ENCODE measurements at places on chromosomes 13 and 19.

- H3K27ac ChIP-seq: no peak overlapping the region
- peaks cover 6% of the 10 kb centered on the region for H3K36me3 ChIP-seq
- no peak for DNase-seq
- no peak overlapping the region for H3K4me3 ChIP-seq
- no peaks in the 10 kb centered on the region for H3K27me3 ChIP-seq
Observed at GRCh38 chr13:25468325-25469168, 96.8 kb downstream of the ATP8A2 start.

DNA sequence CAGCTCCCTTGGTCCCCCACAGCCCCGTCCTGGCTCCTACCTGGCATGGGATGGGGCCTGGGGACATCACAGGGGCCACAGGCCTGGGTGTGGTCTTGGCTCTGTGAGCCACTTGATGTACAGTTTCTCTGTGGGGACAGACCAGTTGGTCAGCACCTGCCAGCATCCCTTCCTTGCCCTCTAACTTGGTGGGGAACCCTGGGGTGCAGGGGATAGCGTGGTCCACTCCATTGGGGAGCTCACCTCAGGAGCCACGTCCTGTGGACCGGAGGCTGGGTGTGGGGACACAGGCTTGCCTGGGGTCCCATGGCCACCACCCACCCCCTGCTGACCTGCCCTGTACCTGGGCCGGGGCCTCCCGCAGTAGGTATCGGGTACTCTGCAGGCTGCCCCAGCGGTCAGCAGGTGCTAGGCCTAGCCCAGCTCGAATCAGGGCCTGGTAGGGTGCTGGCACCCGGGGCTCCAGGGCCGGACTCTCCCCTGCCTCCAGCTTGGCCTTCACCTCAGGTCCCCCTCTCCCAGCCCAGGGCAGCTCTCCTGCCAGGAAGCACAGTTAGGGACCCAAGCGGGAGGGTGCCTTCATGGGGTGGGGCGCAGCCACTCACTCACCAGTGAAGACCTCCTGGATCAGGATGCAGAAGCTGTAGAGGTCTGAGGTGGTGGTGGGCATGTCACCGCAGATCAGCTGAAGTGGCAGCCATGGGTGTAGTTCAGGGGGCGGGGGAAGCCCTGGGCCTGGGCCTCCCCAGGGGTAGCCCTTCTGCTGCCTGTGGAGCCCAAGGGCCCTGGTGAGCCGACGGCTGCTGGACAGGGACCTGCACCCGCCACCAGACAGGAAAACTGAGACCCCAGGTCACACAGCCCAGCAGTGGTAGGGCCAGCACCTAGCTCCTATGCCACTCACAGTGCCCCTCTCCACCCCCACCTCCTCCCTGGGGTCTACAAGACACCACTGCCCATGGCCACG, 14.9 kb downstream of the ARHGAP33 start:
- H3K27ac ChIP-seq: no peak overlapping the region
- no peaks in the 10 kb centered on the region for H3K4me1 ChIP-seq
- DNase-seq: no peak
- H3K27me3 ChIP-seq: no peaks in the 10 kb centered on the region
- no peaks in the 10 kb centered on the region for H3K36me3 ChIP-seq

GRCh38 chr13:51303063-51303552, 36.4 kb upstream of the SERPINE3 start:
- no peaks in the 10 kb centered on the region for H3K27me3 ChIP-seq
- no peak for DNase-seq
- H3K4me3 ChIP-seq: no peak overlapping the region
- no peaks in the 10 kb centered on the region for H3K36me3 ChIP-seq
- H3K4me1 ChIP-seq: no peaks in the 10 kb centered on the region
- no peak overlapping the region for H3K27ac ChIP-seq

GRCh38 chr13:110664041-110664440, 41.9 kb downstream of the CARS2 start:
- H3K27ac ChIP-seq: no peak overlapping the region
- peaks cover 99% of the 10 kb centered on the region for H3K36me3 ChIP-seq
- no peaks in the 10 kb centered on the region for H3K27me3 ChIP-seq

DNA sequence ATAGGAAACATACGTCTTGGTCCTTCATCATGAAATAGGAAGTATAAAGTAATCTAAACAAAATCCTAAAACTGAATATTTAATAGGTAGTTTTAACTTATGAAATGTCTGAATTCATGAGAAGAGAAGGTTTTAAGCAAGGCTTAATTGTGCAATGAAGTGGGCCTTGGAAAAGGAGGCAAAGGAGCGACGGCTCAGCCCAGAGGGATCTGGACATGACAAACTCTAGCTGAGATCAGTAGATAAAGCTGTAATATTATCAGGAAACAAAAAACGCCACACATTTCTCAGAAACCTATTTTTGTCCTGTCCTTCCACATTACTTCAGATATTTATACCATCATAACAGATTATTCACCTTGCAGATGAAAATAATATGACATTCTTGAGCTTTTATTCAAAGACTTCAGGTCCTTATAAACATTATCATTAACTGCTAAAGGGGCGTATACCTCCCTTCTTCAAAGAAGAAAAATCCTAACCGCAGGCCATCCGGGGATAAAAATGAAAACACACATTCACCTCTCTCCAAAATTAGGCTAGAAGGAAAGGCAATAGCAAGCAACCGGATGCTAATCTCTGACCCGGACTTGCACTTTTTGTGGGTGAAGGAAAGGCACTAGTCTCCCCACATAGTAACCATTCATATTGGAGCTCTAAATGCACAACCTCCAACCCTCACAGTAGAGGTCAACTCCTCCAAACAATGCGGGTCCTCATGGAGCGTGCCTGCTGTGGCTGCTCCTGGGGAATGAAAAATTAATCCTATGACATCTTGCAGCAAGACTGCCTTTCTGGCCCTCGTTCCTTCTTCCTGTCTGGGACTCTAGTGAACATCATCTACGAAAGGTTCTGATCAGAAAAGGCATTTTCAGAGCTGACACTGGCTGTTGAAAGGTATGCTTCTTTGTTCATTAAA, 108.8 kb downstream of the TBC1D4 start:
- no peak overlapping the region for H3K4me3 ChIP-seq
- H3K36me3 ChIP-seq: no peaks in the 10 kb centered on the region
- peaks cover 9% of the 10 kb centered on the region for H3K4me1 ChIP-seq
- no peak overlapping the region for H3K27ac ChIP-seq
- DNase-seq: no peak

DNA sequence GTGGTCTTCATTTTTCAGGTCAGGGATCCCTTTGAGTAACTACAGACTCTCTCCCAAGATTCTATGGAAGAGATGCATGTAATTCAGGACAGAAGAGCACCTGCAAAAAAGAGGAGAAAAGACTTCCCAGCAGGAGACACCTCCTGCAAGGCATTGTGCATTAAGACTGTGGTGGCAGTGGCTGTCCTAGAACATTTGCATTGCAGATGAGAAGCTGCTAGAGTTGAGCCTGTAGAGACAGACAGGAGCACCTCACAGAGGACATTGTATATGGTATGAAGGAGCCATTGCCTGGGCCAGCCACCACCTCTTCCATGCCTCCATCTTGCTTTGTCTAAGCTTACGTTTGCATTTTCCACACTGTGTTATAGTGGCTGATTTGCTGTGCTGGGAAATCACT, 11.2 kb upstream of the MYO16 start:
- H3K4me1 ChIP-seq: no peaks in the 10 kb centered on the region
- no peak for DNase-seq
- no peaks in the 10 kb centered on the region for H3K36me3 ChIP-seq

DNA sequence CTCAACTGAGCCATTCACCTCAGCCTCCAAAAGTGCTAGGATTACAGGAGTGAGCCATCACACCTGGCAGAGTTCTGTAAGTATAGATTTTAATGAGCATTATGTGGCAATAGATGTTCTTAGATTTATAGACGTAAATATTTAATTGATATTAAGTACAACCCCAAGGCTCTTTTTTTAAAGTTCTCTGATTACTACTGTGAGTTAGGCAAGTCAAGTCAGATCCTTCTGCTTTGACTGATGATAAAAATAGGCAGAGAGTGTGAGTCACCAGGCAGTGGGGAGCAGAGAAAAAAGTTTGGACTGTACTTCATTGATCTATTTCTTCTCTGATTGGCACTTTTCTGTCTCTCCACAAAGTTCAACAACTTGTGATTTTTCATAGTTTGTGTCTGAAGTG, 1379.9 kb downstream of the UQCRFS1 start:
- H3K27me3 ChIP-seq: no peaks in the 10 kb centered on the region
- H3K27ac ChIP-seq: no peak overlapping the region
- H3K36me3 ChIP-seq: no peaks in the 10 kb centered on the region
- H3K4me3 ChIP-seq: no peak overlapping the region

GRCh38 chr13:109904218-109904617, 117.8 kb upstream of the IRS2 start:
- no peaks in the 10 kb centered on the region for H3K36me3 ChIP-seq
- no peak overlapping the region for H3K4me3 ChIP-seq
- DNase-seq: peak; percentile 6

DNA sequence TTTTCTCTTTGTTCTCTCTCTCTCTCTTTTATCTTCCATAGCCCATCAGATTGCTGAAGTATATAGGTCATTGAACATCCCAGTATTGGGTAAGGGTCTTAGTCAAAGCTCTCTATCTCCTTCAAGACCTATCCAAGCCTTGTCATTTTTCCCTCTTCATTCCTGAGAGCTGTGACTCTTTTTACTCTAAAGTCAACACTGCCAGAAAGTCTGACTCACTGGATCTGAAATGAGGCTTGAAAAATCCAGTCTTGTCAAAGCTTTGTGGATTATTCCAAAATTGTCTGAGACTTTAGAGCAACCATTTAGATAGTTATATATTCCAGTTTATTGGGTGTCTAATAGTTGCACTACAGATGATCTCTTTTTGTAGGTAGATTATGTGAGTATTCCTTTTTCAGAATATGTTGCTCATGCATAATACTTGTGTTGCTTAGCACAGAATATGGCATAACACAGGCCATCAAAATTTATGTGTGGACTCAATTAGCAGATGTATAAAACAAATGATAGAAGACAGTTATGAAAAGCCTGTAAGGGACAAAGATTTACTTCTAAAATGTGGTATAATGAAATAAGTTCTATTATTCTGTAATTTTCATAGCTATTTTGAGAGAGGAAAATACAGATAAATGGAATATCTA, 389.3 kb upstream of the PCDH9 start:
- H3K36me3 ChIP-seq: no peaks in the 10 kb centered on the region
- no peaks in the 10 kb centered on the region for H3K27me3 ChIP-seq
- peaks cover 23% of the 10 kb centered on the region for H3K4me1 ChIP-seq
- H3K27ac ChIP-seq: peak overlapping the region; percentile 8
- no peak overlapping the region for H3K4me3 ChIP-seq

DNA sequence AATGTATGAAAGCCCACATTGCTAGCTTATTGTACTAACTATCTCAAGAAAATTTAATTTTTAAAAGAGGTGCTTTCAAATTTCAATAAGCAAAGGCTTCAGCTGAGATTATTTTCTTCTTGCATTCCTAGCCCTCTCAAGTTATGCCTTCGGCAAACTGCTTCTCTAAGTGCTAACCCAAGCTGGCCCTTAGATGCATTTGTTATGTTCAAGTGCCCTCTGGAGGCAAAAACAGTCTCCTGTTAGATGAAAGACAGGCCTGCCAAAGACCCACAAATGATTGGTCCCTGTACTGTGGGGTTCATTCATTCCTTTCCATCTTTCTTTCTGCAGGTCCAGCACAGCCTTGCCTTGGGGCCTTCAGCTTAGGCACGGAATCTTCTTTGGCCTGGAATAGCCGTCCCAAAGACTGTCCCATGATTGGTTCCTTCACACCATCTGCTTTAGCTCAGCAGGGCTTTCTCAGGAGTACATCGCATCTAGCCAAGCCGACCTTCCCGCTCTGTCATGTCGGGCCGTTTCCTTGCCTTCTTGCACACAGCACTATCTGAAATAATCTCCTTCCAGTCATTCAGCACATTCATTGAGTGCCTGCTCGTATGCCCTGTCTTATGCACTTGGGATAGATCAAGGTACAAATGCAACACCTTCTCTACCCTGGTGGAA, 26.4 kb upstream of the TPTE2 start:
- no peak overlapping the region for H3K4me3 ChIP-seq
- DNase-seq: peak; percentile 59
- H3K27ac ChIP-seq: no peak overlapping the region
- peaks cover 4% of the 10 kb centered on the region for H3K36me3 ChIP-seq
- H3K27me3 ChIP-seq: no peaks in the 10 kb centered on the region

DNA sequence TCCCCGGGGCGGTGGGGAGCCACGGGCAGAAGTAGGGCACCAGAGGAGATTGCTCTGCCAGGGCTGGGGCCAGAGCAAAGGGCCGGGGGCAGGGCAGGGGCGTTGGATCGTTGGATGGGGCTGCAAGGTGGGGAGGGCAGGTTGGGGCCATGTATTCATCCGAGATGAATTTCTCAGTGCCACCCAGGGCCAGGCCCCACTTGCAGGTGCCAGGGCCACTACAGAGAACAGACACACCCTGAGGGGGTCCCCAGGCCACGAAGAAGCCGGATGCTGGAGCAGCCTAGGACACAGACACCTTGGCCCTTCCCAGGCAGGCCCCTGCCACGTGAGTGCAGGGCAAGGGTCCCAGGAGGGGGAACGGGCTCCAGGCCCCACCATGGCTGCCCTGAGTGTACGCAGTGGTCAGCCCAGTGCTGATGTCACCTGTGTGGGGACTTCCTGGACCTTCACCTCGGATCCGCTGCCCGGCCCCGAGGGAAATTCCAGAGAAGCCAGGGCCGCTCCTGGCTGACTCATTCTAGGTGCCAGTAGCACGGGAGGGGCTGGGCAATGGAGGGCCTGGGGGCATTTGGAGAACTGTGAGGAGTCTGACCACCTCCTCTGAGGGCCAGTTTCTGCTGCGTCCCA, 9.6 kb upstream of the SBNO2 start:
- DNase-seq: peak; percentile 90
- peak overlapping the region; percentile 51 for H3K27ac ChIP-seq
- H3K36me3 ChIP-seq: peaks cover 6% of the 10 kb centered on the region
- no peak overlapping the region for H3K4me3 ChIP-seq

DNA sequence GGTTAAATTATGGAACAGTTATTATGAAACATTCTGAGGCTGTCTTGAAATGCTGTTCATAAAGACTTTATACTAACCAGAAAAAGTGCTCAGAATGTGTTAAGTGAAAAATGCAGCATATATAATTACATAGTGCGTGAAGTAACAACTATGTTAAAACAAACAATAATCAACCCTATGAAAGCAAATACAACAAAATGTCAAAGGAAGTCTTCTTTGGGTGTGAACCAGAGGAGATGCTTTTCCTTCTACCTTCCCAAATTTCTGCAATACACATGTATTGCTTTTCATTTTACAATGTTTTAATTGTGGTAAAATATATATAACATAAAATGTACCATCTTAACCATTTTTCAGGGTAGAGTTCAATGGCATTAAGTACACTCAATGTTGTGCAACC, 45.7 kb downstream of the F2RL3 start:
- no peaks in the 10 kb centered on the region for H3K4me1 ChIP-seq
- no peak overlapping the region for H3K27ac ChIP-seq
- H3K36me3 ChIP-seq: no peaks in the 10 kb centered on the region
- no peak overlapping the region for H3K4me3 ChIP-seq
- H3K27me3 ChIP-seq: peaks cover 46% of the 10 kb centered on the region

- no peaks in the 10 kb centered on the region for H3K27me3 ChIP-seq
- H3K4me1 ChIP-seq: peaks cover 36% of the 10 kb centered on the region
- no peak overlapping the region for H3K4me3 ChIP-seq
- peak; percentile 12 for DNase-seq
Observed at GRCh38 chr13:46640843-46641242, 87.9 kb downstream of the LRCH1 start.
